ENCODE measurements at places on chromosomes 2 and 18. TPM values are rescaled to one million over a fixed set of nuclear protein-coding genes. Genes with fewer than 3 reads are reported as not detected.

DNA sequence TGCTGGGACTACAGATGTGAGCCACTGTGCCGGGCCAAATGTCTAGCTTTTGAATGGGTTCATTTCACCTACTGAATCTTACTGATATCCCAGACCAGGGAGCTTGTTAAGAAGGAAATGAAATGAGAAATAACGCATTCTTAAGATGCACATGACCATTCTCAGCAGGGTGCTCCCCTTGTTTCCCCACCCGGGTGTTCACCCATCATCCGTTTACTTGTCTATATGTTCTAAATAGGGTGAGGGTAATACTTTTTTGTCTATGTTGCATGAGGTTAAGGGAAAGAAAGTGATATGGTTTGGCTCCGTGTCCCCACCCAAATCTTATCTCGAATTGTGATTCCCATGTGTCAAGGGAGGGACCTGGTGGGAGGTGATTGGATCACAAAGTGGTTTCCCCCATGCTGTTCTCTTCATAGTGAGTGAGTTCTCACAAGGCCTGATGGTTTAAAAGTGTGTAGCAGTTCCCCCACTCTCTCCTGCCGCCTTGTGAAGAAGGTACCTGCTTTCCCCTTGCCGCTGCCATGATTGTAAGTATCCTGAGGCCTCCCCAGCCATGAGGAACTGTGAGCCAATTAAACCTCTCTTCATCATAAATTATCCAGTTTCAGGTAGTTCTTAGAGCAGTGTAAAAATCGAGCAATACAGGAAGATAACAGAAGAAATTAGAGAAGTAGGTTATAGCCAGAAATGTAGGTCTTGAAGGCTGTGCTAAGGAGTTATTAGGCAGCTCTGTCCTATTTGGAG is 129.1 kb downstream of the DDX1 start:
- no peak for DNase-seq

DNA sequence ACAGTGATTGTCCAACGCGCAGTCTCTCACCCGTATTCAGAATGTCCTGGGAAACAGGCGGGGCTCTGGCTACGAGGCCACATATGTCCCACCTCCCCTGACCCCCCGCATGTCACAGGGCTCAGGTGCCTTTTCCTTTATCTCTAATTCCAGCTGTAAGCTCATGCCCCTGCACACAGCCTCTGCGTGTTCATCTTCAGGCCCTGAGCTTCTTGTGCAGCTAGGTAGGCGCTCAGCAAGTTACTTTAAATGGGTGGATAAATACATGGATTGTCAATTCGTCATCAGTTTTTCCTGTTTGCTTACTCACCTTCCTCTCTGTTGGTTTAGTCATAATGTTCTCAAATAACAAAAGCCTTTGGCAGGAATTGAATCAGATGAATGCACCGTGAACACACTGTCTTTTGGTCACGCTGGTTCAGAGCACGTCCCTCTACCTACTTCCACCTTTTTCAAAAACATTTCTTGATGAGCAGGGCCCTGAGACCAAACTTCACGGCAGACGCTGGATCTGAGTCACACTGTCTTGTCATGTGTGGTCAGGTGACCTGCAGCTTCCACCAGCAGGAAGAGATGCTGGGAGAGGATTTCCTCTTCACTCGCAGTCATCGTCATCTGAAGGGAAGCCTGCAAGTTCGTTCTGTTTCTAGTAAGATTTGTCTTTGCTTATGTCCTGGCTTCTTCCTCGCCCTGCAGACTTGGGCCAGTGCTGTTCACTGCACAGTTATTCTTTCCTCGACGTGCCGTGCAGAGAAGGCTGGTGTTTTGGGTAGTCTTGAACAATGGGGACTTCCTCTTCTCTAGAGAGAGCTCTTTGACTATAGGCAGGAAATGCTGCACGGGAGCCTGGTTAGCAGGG is 138.1 kb downstream of the PTGR3 start:
- no peak for DNase-seq

- no peak for DNase-seq
These were observed 147.7 kb upstream of the PXDN start for GRCh38 chr2:1891971-1892486.

GRCh38 chr2:206832873-206833272 is 67.5 kb downstream of the FASTKD2 start:
- DNase-seq, result no peak

DNA sequence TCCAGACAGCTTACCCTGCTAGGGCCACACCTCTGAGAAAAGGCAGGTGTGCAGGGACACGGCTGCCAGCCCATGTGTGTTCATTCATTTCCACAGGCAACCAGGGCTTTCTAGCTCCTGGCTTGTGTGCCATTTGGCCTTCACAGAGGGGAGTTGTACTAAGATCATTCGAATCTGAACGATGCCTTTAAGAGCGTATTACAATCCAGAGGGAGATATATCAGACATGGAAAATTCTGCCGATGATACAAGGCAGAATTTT is 64.2 kb upstream of the OTOF start:
- DNase-seq, result peak; percentile 14

- DNase-seq, result no peak
These were observed 175.2 kb downstream of the TGIF1 start for GRCh38 chr18:3624935-3625741.

GRCh38 chr2:225207043-225207442 is 164.8 kb upstream of the DOCK10 start:
- no peak for DNase-seq

- DNase-seq, result no peak
These were observed 91.2 kb downstream of the GCA start for GRCh38 chr2:162435157-162435556.

GRCh38 chr2:204608237-204608939 is 63.1 kb downstream of the PARD3B start:
- DNase-seq, result no peak

DNA sequence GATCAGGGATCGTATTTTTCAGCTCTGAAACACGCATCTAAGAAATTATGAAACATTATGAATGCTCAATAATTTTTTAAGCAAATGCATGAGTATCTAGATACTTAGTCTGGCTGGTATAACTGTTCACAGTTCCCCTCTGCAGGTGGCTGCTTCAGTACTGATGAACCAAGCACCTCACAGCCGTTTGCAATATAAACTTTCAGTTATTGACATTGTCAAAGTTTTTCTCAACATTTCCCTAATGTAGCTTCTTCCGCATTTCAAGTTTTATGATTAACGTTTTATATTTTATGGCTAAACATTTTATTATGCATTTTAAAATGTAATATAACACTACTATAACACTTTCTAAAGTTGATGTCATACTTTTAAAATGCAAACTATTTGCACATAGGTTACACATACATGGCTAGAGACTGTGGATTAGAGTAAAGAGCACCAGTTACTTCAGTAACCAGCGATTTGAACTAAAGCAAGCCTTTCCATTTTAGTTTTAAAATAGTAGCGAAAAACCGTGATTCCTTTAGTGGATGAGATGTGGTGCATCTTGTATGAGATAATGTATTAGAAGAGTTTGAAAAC is 495.4 kb downstream of the XIRP2 start:
- no peak for DNase-seq

The TMEM247 gene
- not detected for total RNA-seq

The AOX1 gene
- total RNA-seq, result 17.8 TPM

The SGPP2 gene
- 31.3 TPM for total RNA-seq

The SP140 gene
- total RNA-seq, result 4.9 TPM

Measured in mucosa of descending colon (tissue), 3 donors.